ENCODE measurements at places on chromosomes 12 and 14. TPM values are rescaled to one million over a fixed set of nuclear protein-coding genes. Genes with fewer than 3 reads are reported as not detected.

DNA sequence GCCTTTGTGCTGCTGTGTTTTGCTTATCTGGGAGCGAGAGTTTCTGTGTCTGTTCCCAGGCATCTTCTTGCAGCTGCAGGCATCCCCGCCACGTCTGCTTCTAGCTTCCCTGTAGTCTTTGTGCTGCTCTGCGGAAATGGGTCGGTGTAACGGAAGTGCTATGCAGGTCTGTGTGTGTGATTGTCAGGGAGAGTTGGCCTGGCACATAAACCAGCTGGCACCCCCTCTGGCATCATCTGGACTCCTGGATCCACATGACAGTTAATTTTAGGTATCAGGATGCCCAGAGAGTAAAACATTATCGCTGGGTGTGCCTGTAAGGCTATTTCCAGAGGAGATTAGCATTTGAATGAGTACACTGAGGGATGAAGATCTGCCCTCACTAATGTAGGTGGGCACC is 9.4 kb upstream of the OASL start:
- no peak for DNase-seq

Gene CD163L1
- total RNA-seq = 17.7 TPM

- DNase-seq = no peak
Measured at GRCh38 chr12:88238406-88238805, 96.3 kb downstream of the TMTC3 start.

Gene DACT1
- 0.29 TPM for total RNA-seq

Gene CAPZA3
- not detected for total RNA-seq

DNA sequence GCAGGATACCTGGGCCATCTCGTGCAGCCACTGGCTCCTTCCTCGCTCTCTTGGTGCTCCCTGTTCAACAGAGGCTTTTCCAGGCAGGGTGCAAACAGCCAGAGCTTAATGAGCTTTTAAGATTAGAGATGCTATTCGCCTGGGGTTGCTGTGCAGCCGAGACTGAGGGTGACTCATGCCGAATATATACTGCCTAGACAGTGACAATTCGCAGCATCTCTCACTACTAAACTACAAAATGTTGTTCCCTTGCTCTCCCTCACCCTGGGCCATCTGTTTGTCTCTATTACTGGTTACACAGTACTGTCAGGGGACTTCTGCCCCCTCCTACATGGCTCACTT is 26.0 kb upstream of the TESC start:
- no peak for DNase-seq

DNA sequence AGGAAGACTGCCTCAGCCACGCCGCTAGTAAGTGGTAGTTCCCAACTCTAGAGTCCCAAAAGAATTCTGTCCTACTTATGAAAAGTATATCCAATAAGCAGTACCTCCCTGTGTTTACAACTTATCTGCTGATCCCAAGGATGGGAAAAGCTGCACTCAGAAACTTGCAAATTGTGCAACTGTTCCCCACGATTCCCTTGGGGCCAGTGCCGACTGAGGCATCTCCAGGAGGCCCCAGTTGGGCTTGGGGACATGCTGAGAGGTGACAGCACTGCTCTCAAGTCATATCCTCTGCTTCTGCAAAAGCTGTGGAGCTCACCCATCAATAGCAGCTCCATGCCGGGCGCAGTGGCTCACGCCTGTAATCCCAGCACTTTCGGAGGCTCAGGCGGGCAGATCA is 23.7 kb downstream of the SPRING1 start:
- DNase-seq = no peak

Gene IRAK3
- total RNA-seq = 34.1 TPM

GRCh38 chr14:64653900-64654245 is 50.4 kb upstream of the PLEKHG3 start:
- DNase-seq = no peak

DNA sequence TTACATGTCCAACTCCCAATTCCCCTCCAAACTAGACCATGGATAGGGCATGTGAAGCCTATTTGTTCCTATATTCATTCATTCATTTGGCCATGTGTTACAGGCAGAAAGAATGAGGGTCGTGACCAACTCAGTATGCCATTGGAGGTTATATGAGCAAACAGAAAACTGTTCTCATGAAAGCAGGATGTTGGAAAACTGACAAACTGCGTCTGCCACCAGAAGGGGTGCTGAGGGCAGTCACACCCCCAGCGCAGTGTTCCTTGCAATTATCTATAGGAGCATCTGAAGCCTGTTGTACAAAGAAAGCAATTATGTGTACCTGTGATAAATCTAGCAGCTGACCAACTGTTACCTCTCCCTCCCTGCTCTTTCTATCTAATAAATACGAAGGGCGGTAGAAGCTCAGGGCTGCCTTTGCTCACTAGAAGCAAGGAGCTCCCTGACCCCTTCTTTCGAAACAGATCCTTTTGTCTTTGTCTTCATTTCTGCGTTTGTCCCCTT is 21.1 kb downstream of the ENTPD5 start:
- DNase-seq = no peak

Gene RND1
- not detected for total RNA-seq

GRCh38 chr12:102814691-102815367 is 102.2 kb downstream of the PAH start:
- no peak for DNase-seq

- peak; percentile 43 for DNase-seq
Measured at GRCh38 chr12:82730953-82731459, 44.3 kb downstream of the TMTC2 start.

- no peak for DNase-seq
Measured at GRCh38 chr14:100345711-100346110, 22.6 kb downstream of the SLC25A47 start.

DNA sequence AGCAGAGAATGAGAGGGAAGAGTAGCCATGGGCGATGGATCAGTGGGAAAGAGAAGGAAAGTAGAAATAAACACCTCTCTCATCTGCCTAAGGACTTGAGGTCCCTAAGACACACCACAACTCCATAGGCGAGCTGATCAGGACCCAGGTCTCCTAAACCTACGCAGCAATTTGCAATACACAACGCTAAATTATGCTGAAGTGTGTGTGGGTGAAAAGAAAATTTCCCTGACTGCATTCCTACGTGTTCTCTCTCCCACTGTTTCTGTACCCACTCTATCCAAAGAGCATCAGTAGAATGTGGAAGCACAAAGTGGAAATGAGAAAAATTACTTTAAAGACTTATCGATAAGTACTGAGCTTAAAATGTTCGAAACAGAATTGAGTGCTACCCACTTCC is 88.9 kb downstream of the RPS29 start:
- DNase-seq = no peak

- no peak for DNase-seq
Measured at GRCh38 chr14:68523989-68524725, 268.7 kb downstream of the ZFP36L1 start.

- DNase-seq = peak; percentile 27
Measured at GRCh38 chr12:43210485-43211192, 341.4 kb downstream of the ADAMTS20 start.

DNA sequence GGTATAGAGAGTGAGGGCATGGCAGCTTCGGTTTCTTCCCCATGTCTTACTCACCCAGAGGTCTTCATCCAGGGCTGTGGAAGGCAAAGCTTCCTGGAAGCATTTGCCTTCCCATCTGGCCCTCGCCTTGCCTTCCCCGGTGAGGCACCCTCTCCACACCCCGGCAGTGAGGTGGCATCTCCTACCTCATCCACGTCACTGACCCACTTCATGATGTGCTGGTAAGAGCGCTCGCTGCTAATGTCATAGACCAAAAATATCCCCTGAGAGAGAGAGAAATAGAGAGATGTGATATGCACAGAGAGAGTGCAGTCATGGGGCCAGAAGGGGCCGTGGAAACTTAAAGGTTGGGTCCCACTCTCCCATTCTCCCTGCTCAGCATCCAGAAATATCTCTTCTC is 8.3 kb upstream of the GPX2 start:
- DNase-seq = no peak

DNA sequence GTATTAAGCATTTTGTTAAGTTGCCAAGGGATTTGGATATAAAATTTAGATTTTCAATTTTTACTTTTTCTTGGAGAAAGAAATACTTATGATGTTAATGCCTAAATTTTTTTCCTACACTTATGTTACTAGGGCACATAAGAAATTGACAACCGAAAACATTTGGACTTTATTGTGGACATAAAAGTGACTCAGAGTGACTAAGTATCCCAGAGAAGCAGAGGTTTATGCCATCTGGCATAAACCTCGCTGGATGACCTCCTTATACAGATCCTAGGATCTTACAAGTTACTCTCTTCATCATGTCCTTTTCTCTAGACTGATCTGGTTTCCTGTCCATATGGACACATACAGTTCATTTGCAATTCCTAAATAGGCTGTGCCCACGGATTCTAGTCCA is 89.8 kb downstream of the RERG start:
- DNase-seq = no peak

DNA sequence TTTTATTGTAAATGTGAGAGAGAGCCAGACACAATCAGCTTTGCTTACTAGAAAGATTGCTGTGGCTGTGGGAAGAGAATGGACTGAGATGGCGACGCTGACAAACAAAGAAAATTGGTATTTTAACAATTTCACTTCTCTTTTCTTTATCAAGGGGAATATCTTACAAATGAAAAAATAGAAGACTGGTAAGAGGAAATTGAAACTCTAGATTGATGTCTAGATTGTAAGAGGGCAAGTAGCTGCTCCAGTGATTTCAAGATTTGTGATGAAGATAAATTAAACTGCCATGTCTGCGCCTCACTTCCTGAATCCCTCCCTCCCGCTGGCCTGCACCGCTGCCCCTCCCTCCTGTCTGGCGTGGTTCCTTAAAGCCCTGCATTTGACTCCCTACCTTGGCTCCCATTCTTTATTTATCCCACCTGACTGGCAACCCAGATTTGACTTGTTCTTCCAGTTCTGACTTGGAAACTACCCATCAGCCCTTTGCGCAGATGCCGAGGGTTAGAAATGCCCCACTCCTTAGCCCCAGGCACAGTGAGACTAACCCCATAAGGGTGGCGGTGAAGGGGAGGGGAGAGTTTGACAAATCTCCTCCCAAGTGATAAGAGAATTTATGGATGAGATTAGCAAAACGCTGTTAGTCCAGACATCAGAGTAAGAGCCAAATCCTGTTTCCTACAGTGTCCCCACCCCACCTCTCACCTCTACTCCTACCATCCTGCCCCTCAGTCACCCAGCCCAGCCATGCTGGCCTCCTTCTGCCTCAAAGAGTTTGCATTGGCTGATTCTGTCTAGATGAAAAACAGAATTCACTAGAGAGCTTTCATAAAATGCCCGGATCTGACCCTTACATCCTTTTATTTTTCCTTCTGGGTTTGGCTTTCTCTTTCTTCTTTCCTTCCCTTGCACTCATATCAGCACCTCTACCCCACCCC is 125.3 kb upstream of the ATF7IP start:
- DNase-seq = no peak

Gene TMEM119
- total RNA-seq = 0.87 TPM

GRCh38 chr14:35336494-35337268 is 44.5 kb downstream of the PSMA6 start:
- DNase-seq = peak; percentile 92

- no peak for DNase-seq
Measured at GRCh38 chr12:70246580-70246979, 3.3 kb downstream of the CNOT2 start.

Gene KLRB1
- 0.87 TPM for total RNA-seq

- peak; percentile 55 for DNase-seq
Measured at GRCh38 chr14:68195126-68195525, 375.5 kb downstream of the RAD51B start.

Gene KRT73
- total RNA-seq = not detected

GRCh38 chr12:124273630-124274029 is 21.3 kb upstream of the RFLNA start:
- no peak for DNase-seq

- no peak for DNase-seq
Measured at GRCh38 chr14:71202881-71203280, 295.6 kb downstream of the PCNX1 start.

DNA sequence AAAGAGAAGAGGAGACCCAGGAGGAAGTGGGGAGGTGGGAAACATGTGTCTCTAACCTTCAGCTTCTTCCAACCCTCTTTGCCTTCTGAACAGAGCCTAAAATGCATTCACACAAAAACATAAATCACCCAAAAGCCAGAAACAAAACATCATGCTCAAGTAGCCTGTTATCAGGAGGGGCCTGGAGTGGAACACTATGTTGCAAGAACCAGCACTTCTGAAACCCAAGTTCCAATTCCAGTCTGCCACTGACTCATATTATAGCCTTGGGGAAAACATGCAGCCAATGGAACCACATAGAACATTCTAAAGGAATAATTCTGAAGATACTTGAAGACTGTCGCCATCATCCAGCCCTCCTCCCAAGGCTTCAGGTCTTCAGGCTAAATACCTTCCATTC is 169.8 kb upstream of the PLXNC1 start:
- no peak for DNase-seq

Gene FERMT2
- total RNA-seq = 90.9 TPM

GRCh38 chr14:21990116-21990515 is 316.5 kb upstream of the OR4E1 start:
- DNase-seq = no peak

Gene LGR5
- total RNA-seq = 16.0 TPM

GRCh38 chr12:80504389-80505163 is 60.5 kb downstream of the PTPRQ start:
- no peak for DNase-seq

- DNase-seq = no peak
Measured at GRCh38 chr12:70581208-70581607, 56.0 kb downstream of the PTPRB start.

- DNase-seq = no peak
Measured at GRCh38 chr12:126856958-126857357, 1410.0 kb upstream of the TMEM132C start.

- no peak for DNase-seq
Measured at GRCh38 chr12:3132636-3133404, 55.6 kb downstream of the TSPAN9 start.

DNA sequence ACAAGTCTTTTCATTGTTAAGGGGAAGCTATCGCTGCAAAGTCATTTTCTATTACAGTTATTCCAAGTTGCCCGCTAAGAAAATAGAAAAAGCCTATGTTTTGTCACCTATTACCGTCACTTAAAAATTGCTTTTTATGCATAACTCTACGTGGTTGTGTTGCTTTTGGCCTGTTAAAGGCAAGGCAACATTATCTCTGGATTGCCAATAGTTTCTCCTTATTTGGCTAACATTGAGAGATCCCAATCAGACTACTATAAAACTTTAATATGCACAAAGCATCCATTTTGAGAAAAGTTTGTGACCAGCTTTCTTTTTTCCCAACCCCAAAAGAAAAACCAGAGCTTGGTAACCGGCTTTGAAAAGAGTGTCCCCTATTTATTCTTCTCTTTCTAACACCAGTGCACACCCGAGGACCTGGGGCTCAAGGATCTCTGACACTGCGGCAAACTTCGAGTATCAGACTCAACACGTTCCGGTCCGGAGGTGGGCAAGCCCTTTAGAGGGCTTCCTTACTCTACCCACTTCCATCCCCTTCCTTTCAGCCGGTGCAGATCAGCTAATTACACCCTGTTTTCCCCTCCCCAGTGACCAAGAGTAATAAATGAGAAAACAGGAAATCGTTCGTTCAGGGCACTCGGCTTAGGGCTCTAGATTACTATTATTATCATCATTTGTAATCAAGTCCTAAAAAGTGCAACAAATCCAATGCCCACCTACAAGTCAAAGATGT is 1.2 kb downstream of the PPP1R12A start:
- no peak for DNase-seq

- no peak for DNase-seq
Measured at GRCh38 chr14:99260587-99261551, 11.1 kb downstream of the BCL11B start.

Gene EIF2S3B
- not detected for total RNA-seq
